Activated CD8-positive, alpha-beta memory T cell treated with anti-CD3 and anti-CD28 coated beads, Interleukin-2, amount 10 ng/mL, durations not matched to agents 7 days and 5 days (primary cell): ENCODE measurements at places on chromosomes 3 and 15.
A peak's percentile ranks its signal among the peaks of the same experiment; 100 is the strongest.

GRCh38 chr3:43769885-43770425, 79.2 kb downstream of the ABHD5 start:
- peaks cover 26% of the 10 kb centered on the region for H3K27me3 ChIP-seq
- no peak overlapping the region for H3K27ac ChIP-seq
- H3K36me3 ChIP-seq: no peaks in the 10 kb centered on the region
- peak; percentile 44 for DNase-seq
- H3K4me1 ChIP-seq: peaks cover 3% of the 10 kb centered on the region

- no peaks in the 10 kb centered on the region for H3K36me3 ChIP-seq
- H3K27me3 ChIP-seq: peaks cover 14% of the 10 kb centered on the region
- no peaks in the 10 kb centered on the region for H3K4me1 ChIP-seq
- H3K4me3 ChIP-seq: no peak overlapping the region
- DNase-seq: no peak
- H3K27ac ChIP-seq: no peak overlapping the region
These were observed 38.7 kb downstream of the TMEM45A start for GRCh38 chr3:100531093-100531492.

DNA sequence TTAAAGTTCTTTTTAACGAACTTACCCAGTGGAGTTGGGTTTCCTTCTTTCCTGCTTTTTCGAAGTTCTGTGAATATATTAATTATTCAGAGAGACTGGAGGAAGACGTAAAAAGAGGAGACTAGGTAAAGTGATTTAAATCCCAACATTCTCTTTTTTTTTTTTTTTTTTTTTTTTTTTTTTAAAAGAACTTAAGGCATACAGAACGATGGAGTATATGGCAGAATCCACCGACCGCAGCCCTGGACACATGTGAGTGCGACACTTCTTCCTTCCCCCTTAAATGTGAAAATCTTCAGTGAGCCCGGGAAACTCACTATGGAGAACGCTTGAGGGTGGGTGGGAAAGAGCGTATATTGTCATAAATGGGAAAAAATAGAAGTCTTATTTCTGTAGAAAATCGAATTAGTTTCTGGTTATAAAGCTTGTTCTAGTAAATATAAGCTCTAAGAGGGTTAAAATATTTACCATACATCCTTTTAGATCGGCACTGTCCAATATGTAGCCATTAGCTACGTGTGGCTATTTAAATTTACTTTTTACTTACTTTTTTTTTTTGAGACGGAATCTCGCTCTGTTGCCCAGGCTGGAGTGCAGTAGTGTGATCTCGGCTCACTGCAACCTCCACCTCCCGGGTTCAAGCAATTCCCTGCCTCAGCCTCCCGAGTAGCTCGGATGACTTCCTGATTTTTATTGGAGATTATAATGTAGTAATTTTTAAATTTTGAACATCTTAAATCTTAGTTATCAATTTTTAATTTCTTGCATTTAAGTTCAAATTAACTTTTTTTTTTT, 892 bp downstream of the NMD3 start:
- H3K4me1 ChIP-seq: peaks cover 32% of the 10 kb centered on the region
- H3K27ac ChIP-seq: peak overlapping the region; percentile 80
- H3K27me3 ChIP-seq: no peaks in the 10 kb centered on the region
- peaks cover 21% of the 10 kb centered on the region for H3K36me3 ChIP-seq
- peak overlapping the region; percentile 83 for H3K4me3 ChIP-seq

DNA sequence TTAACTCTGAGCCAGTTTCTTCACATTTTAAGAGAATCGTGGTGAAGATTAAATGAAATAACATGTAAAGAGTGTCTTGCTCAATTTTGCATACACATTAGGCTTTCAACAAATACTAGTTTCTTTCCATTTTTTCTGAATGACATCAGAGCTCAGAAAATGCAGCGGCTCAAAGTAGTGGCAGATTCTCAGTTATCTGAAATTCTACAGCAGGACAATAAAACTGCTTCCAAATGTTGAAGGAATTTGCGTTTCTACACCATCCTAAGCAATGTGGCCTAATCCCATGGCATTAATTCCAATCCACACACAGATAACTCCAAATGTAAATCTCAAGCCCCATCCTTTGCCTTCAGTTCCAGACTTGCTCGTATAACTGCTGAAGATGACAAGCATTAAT, 115.8 kb downstream of the PLCH1 start:
- H3K4me3 ChIP-seq: no peak overlapping the region
- no peak for DNase-seq
- peaks cover 5% of the 10 kb centered on the region for H3K27me3 ChIP-seq
- no peaks in the 10 kb centered on the region for H3K4me1 ChIP-seq
- no peak overlapping the region for H3K27ac ChIP-seq

DNA sequence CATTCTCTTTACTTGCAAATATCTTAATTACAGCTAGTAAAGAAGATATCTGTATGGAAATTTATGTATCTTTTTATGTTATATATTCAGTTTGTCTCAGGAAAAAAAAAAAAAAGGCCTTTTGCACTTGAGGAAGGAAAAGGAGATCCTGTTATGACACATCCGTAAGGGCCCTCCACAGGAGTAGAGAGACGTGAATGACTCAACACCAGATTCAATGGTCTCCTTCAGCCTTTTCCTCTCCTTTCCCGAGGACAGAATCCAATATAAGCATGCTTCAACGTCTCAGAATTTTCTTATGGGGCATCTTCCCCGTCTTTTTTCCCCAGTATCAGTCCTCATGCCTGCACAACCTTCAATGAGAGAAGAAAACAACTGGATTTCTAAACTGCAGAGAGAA, 340.3 kb downstream of the NTRK3 start:
- H3K4me1 ChIP-seq: no peaks in the 10 kb centered on the region
- DNase-seq: no peak
- no peaks in the 10 kb centered on the region for H3K27me3 ChIP-seq
- H3K36me3 ChIP-seq: no peaks in the 10 kb centered on the region
- H3K4me3 ChIP-seq: no peak overlapping the region

- H3K4me3 ChIP-seq: no peak overlapping the region
- no peaks in the 10 kb centered on the region for H3K36me3 ChIP-seq
- DNase-seq: no peak
- H3K4me1 ChIP-seq: no peaks in the 10 kb centered on the region
- H3K27me3 ChIP-seq: no peaks in the 10 kb centered on the region
- no peak overlapping the region for H3K27ac ChIP-seq
These were observed 276.6 kb upstream of the GADL1 start for GRCh38 chr3:31170932-31171670.

DNA sequence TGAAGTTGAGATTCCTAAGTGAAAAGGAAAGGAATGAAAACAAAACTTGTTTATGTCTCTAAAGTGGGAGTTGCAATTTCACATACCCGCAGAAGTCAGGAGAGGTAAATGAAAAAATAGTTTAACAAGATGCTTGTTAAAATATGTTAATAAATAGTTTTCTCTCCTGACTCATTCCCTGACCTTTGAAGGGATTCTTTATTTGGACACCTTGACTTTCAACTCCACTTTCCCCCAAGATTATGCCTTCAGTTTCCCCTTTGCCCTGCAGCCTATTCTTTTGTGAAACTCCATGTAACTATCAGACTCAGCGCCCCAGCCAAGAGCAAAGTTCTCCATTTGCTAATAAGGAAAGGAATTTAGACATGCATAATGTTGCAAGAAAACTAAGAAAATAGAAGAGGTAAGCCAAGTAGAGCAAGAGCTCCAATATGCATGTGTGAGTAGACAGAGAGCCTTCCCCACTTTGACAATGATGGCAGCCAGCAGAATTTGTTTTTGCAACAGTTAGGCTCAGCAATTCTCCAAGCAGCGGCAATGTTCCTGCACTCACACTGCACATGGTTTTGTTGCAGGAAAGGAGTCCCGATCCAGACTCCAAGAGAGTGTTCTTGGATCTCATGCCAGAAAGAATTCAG, 61.2 kb downstream of the CD200 start:
- DNase-seq: no peak
- H3K27me3 ChIP-seq: no peaks in the 10 kb centered on the region
- H3K27ac ChIP-seq: no peak overlapping the region
- peaks cover 16% of the 10 kb centered on the region for H3K4me1 ChIP-seq
- H3K36me3 ChIP-seq: peaks cover 2% of the 10 kb centered on the region

- no peaks in the 10 kb centered on the region for H3K36me3 ChIP-seq
- no peak overlapping the region for H3K4me3 ChIP-seq
- no peak for DNase-seq
- peaks cover 1% of the 10 kb centered on the region for H3K4me1 ChIP-seq
- no peak overlapping the region for H3K27ac ChIP-seq
These were observed 27.1 kb downstream of the PLA2G4F start for GRCh38 chr15:42129364-42129763.

- no peak for DNase-seq
- H3K27me3 ChIP-seq: peaks cover 1% of the 10 kb centered on the region
- H3K36me3 ChIP-seq: peaks cover under 1% of the 10 kb centered on the region
- no peak overlapping the region for H3K27ac ChIP-seq
These were observed 9.7 kb upstream of the TRANK1 start for GRCh38 chr3:36954452-36955134.

DNA sequence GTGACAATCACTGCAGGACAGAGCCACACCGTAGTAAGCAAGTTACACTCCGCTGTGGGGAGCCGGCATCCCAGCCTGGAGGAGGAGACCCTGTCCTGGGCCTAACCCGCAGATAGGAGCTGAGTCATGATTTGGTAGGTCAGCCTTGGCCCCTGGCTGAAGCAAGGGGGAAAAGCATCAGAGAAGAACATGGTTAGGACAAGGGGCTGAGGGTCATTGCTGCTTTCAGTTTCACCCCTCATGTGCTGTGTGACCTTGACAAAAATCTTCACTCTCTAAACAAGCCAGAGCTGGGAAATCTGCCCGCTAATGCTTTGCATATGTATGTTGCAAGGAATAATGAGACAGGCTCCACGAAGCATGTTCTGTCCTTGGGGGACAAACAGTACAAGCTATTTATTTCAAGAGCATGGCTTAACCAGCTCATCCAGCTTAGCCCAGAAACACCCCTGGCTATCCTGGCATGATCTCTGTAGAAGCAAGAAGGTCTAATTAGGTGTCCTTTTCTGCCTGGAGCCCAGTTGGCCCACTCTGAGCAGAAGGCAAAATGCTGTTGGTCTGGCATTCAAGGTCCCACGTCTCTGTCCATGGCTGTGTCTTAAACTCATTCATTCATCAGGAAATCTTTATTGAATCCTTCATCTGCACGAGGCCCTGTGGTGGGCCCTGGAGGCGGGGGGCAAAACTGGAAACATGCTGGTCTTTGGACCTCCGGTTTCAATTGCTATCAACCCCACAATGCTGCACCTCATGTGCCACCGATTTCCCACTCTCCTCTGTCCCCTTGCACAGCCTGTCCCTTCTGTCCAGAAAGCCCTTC, 221.3 kb upstream of the LYSMD4 start:
- no peaks in the 10 kb centered on the region for H3K36me3 ChIP-seq
- H3K27me3 ChIP-seq: peaks cover 9% of the 10 kb centered on the region
- H3K4me1 ChIP-seq: no peaks in the 10 kb centered on the region
- no peak overlapping the region for H3K27ac ChIP-seq
- no peak overlapping the region for H3K4me3 ChIP-seq

DNA sequence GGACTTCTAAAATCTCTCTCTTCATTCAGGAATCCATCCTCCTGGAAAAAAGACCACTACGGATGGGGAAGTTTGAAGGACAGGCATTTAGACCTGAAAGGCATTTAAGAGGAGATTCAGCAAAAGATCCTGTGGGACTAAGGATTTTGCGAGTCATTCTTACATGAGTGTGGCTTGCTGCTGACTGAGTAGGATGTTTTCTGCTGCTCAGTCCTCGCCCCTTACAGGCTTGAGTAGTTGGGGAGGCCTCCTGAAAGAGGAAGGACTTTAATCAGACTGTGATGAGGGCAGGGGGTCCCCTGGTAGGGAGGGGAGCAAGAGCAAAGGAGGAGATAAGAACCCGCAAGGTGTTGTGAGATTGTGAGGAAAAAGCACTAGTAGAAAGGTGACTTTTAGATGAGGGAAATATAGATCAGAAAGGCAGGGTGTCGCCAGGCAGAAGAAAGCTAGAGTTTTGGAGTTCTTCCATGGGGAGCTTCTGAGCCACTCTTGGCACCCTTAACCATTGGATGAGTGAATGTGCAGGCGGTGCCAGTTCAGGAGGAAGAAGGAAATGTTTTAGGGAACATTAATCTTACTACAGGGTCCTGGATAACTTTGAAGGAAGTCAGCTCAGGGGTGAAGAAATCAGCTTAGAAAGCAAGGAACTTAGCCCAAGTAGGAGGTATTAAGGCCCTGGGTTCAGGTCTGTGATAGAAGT, 171.1 kb downstream of the RORA start:
- no peak overlapping the region for H3K4me3 ChIP-seq
- no peak for DNase-seq
- H3K27ac ChIP-seq: no peak overlapping the region
- H3K27me3 ChIP-seq: peaks cover under 1% of the 10 kb centered on the region
- H3K36me3 ChIP-seq: no peaks in the 10 kb centered on the region

DNA sequence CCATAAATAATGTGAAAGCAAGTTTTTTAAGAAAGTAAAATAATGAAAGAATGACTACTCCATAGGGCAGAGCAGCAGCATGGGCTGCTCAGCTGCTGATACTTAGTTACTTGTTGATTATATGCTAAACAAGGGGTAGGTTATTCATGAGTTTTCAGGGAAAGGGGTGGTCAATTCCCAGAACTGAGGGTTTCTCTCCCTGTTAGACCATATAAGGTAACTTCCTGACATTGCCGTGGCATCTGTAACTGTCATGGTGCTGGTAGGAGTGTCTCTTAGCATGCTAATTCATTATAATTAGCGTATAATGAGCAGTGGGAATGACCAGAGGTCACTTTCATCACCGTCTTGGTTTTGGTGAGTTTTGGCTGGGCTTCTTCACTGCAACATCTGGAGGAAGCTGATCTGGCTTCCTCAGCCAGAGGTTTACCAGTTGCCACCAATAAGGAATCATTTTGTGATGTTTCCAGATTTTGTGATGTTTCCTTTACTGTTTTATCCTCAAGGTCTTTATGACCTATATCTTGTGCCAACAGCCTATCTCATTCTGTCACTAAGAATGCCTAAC, 121.8 kb upstream of the CHL1 start:
- H3K4me3 ChIP-seq: no peak overlapping the region
- no peaks in the 10 kb centered on the region for H3K36me3 ChIP-seq
- no peak for DNase-seq
- H3K27me3 ChIP-seq: no peaks in the 10 kb centered on the region
- no peak overlapping the region for H3K27ac ChIP-seq

DNA sequence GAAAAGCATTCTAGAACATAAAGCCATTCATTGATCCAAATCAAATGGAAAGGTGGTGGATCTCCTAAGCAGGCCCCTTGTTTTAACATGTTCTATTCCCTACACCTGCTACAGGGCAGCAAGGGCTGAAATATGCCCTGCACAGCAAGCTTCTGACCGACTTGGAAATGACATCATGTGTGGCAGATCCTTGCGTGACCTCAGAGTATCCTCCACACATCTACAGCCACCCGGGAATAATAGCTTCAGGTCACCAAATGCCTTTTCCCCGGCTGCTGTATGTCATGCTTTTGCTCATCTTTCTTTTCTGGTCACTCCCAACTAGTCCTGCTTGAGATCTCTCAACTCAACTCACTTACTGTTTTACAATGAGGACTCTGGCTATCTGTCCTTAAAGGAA, 158.2 kb downstream of the ZNF385D start:
- H3K27ac ChIP-seq: no peak overlapping the region
- H3K4me3 ChIP-seq: no peak overlapping the region
- H3K27me3 ChIP-seq: no peaks in the 10 kb centered on the region
- DNase-seq: no peak
- H3K36me3 ChIP-seq: no peaks in the 10 kb centered on the region

GRCh38 chr3:194305356-194306108, 45.6 kb downstream of the CPN2 start:
- H3K4me3 ChIP-seq: no peak overlapping the region
- no peak for DNase-seq
- H3K36me3 ChIP-seq: peaks cover 9% of the 10 kb centered on the region
- peaks cover 5% of the 10 kb centered on the region for H3K27me3 ChIP-seq
- H3K4me1 ChIP-seq: peaks cover 62% of the 10 kb centered on the region
- H3K27ac ChIP-seq: peak overlapping the region; percentile 88
